SK-N-DZ (cell line): ENCODE measurements at places on chromosomes 11 and 22.
A peak's percentile ranks its signal among the peaks of the same experiment; 100 is the strongest.

- no peak for DNase-seq
Measured at GRCh38 chr11:121254756-121255155, 37.8 kb upstream of the SC5D start.

DNA sequence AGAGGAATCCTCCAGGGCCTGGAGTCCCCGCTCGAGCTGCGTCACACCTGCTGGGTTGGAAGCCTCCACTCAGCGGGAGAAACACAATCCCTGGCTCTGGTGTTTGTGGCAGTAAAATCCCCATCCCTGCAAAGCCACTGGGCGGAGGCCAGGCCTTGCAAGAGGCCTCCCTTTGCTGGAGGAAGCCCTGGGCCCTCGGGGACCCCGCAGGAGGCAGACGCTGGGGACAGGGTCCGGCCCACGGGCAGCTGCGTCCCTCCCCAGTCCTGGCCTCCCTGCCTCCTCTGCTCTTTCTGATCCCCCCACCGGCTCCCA, 194.7 kb downstream of the BRD1 start:
- DNase-seq: no peak

GRCh38 chr22:21009638-21010425, 5.1 kb upstream of the P2RX6 start:
- no peak for DNase-seq

DNA sequence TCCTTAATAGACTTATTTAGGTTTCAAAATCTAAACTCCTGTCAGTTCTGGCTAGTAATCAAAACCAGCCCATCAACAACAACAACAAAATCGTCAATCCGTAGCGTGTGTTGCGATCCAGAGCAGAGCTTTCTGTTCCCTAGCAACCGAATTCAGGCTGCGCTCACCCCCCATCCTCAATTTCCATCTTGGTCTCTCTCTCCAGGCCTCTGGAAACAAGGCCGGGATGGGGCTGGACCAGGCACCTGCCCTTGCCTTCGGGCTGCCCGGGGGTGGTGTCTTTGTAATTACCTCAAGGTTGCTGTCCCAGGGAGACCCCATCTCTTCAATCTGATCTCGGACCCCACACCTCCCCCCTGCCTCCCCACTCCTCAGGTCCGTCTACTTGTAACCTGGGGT, 1341.5 kb downstream of the BRD1 start:
- no peak for DNase-seq

GRCh38 chr11:70540196-70540595, 141.9 kb downstream of the CTTN start:
- no peak for DNase-seq

DNA sequence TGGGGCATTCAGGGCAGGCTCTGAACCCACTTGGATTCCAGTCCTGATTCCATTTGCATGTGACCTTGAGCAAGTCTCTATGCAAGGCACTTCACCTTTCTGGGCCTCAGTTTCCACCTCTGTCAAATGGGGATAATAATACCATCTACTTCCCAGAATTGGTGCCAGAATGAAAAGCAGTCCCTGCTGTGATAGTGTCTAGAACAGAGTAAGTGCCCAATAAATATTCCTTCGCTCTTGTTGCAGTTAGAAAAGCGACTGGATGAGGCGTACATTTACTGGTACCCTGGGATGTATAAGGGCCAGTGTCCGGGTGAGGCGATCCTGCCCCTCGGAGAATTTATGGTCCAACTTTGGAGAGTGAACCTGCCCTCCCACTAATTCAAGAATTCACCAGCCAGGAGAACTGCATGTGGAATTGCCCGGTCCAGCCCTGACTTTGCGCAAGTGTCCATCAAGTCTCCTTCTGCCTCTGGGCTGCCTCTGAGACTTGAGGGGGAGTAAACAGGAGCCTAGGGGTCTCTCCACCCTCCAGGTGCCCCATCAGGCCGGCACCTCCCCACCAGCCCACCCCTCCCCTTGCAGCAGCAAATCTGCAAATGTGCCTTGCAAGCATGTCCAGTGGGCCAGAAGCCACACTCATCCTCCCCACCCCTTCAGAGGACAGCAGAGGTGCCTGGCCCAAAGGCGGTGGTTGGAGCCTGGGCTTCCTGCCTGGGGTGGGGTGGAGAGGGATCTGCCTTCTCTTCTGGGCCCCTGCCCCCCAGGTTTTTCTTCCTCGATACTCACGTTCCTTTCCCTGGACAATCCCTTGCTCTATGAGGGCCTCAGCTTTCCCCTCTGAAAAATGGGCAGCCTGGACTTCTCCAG, 30.9 kb upstream of the SLC35C1 start:
- DNase-seq: no peak

DNA sequence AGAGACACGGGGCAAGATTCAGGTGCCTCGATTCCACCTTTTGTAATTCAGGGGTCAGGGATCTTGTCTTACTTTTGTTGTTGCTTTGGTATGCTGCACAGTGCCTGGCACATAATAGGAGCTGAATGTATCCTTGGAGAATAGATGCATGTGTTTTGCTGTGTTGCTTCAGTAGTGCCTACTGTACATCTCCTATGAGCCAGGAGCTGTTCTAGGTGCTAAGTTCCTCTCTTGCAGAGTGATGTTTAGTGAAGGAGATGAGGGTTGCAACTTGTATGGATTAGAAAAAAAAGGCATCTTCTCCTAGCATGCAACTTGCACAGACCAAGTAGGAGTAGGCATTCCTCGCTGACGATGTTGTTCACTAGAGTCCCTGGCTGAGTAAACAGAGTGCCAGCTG, 555.4 kb downstream of the NTM start:
- no peak for DNase-seq

GRCh38 chr22:27930331-27931060, 11.4 kb upstream of the PITPNB start:
- no peak for DNase-seq

DNA sequence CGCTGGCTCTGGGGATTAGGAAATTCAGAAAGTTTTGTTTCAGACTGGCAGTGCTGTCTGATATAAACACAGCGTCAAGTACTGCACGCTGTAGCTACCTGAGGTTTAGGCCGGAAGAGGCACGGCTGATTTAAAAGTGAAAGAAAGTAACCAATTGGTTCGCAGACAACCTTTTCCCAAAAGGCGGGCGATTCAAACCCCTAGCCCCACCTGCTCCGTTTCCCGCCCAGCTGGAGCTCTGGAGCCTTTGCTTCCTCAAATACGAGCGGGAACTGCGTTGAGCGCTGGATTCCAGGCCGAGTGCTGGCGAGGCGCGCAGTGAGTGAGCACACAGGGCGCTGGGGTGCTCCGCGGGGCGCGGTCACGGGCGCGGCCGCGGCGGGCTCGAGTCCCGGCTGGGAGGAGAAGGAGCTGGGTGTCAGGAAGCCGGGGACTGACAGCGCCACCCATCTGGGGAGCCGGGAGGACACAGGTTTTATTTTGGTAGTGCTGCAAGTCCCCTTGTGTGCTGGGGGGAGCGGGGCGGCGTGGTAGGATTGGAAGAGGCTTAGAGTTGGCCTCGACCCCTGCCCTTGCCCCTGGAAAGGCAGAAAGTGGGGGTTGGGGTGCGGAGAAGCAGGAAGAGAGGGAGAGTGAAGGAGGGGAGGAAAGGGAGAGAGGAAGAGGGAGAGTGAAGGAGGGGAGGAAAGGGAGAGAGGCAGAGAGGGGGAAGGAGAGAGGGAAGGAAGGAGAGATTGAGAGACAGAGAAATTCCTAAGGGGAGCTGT, 2.1 kb downstream of the FAM111A start:
- DNase-seq: peak; percentile 39

GRCh38 chr11:129825380-129825779, 9.7 kb downstream of the TMEM45B start:
- no peak for DNase-seq

GRCh38 chr11:2975594-2975993, 16.5 kb downstream of the NAP1L4 start:
- peak; percentile 15 for DNase-seq

DNA sequence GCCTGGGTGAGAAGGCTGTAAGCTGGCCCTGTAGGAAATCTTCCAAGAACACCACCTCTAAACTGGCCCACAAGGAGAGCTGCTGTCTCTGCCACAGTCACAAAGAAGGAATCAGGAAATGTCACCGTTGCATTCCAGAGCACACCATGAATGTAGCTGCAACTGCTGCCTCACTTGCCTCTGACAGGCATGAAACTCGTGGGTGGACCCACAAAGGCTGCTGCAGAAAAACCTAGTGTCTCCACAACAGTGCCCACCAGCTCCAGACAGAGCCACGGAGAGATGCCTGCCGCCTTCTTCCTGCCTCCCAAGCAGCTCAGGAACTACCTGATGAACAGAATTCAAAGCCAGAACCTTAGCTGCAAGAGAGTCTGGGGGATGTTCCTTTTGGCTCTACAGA, 10.5 kb downstream of the DNAJB13 start:
- DNase-seq: no peak

DNA sequence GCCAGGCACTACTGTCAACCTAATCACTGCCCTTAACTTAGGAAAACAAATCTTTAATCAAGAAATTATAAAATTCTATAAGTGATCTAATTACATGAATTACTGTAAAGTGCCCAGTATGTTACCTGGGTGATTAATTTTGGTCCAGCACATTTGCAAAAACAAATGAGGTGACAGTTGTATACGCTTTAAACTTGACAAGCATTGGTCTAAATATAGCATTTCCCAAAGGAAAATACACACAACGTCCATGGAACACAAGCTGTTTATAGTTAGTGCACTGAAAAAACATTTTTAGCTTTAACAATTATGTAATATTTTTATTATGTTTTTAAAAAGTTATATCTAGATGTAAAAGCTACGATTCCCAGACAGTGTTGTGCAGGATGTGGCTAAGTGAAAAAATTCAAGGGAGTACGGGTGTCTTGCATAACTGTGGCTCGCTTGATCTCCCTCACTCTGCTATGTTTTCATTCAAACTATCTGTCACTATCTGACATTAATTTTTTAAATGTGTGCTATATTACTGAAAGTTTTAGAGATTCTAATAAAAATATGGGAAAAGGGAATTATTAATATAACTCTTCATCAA, 38.8 kb downstream of the PGR start:
- DNase-seq: no peak

GRCh38 chr11:64095273-64095817, 59.6 kb downstream of the FLRT1 start:
- DNase-seq: no peak

- DNase-seq: no peak
Measured at GRCh38 chr22:22604326-22605073, 39.9 kb upstream of the GGTLC2 start.

GRCh38 chr22:23557036-23557435, 23.1 kb downstream of the IGLL1 start:
- no peak for DNase-seq

- no peak for DNase-seq
Measured at GRCh38 chr11:132988411-132988810, 543.9 kb downstream of the OPCML start.

DNA sequence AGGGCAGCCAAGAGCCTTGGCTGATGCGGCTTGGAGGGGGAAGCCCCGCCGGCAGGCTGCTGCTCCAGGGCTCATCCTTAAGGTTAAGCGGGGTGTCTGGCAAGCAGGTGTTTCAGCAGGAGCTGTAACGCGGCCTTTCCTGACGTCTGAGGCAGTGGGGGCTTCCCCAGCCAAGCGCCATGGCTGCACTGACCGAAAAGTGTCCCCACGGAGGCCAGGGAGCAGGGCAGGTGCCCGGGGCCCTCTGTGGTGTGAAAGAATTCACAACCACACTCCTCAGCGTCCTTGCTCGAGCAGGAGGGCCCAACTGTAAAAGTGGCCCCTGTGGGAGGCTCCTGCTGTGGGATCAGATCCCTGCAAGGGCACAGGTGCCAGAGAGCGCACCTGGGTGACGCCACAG, 79.2 kb downstream of the DHCR7 start:
- no peak for DNase-seq

GRCh38 chr22:45548991-45549761, 46.5 kb downstream of the FBLN1 start:
- no peak for DNase-seq

DNA sequence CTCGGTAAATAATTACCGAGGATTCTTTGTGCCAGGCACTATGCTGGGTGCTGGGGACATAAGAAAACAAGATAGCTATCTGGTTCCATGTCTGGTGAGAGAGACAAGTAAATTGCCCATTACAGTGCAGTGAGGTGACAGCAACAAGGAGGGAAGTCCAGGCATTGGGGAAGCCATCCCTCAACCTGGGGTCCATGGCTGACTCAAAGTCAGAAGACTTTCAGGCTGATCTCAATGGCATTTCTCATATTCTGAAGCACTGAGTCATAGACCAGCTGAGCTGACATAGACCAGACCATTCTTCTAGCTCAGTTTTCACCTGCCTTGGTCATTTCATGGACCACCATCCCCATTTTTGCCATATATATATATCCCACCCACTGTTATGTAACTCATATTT, 158.8 kb downstream of the TTC17 start:
- no peak for DNase-seq

GRCh38 chr22:31637447-31637890, 24.5 kb downstream of the PISD start:
- DNase-seq: no peak
